ENCODE measurements at places on chromosomes 1 and 21.

DNA sequence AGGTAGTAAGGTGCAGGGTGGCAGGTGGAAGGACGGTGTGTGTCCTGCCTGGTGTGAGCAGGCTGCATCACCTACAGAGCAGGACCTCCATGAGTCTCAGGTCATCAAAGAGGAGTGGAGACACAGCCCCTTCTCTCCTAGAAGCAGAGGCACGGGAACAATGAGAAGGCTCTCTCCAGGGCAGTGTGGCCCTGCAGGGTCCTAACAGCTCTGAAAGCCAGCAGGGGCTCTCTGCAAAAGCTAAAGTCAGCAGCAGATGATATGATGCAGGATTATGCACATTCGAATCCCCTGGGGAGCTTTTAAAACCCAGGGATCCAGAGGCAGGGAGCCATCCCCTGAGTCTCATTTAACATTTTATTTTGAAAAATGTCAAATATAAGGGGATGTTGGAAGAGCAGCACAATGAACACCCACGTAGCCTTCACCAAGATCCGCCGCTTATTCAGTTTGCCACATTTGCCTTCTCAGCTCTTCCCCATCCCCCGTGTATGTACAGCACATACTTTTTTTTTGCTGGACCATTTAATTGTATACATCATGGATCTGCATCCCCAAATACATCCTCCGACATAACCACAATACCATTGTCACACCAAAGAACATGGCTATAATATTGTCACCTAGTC is 88.1 kb downstream of the CNIH3 start:
- DNase-seq, result no peak

DNA sequence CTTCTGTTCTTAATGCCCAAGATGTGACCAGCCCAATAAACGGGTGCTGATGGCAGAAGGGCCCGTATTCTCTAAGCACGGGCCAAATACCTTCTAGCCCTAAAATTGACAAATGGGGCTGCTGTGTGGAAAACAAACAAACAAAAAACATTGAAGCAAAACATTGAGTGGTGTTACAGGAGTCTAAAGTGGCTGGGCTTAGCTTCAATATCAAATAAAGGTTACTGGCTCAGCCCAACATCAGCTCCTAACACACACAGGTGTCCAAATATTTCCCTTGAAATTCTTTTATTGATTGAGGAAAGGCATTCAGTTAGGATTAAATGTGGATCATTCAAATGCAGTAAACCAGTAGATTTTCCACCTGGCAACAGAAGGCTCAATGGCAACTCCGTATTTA is 13.3 kb upstream of the TTF2 start:
- no peak for DNase-seq

DNA sequence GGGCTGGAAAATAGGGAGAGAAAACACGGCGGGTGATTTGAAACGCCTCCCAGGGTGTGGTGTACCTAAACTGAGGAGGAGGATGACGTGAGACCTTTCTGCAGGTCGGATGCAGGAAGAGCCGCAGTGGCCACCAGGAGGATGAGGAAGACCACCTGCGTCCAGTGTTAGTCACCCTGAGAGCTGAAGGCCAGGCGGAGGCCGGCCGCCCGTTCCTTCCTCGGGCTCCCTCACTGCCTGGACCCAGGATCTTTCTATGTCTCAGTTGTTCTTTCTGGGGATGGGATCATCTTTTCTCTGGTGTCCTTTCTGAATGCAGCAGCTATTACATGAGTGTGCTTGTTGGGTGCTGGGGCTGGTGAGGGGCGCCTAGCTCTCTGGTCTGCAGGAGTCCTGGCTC is 74.7 kb upstream of the COL6A1 start:
- DNase-seq, result no peak

DNA sequence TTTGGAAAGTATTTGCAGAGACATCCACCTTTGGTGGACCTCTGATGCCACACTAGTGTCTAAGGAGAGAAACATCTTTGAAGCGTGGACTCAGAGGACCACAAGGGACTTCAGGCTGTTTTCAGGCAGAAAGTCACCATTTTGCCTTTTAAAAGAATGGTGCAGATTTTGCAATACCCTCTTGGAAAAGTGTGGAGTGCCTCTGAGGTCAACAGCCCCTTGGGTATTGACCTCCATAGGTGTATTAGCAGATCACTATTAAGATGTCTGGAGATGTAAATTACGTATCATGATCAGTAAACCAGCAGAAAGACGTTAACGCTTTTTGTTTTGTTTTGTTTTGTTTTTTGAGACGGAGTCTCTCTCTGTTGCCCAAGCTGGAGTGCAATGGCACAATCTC is 87.0 kb downstream of the INTS7 start:
- no peak for DNase-seq

GRCh38 chr1:95876276-95876675 is 642.3 kb downstream of the RWDD3 start:
- DNase-seq, result no peak

- DNase-seq, result no peak
Measured at GRCh38 chr21:14583629-14584255, 37.6 kb upstream of the SAMSN1 start.

GRCh38 chr1:23452011-23452411 is 27.5 kb upstream of the TCEA3 start:
- no peak for DNase-seq

DNA sequence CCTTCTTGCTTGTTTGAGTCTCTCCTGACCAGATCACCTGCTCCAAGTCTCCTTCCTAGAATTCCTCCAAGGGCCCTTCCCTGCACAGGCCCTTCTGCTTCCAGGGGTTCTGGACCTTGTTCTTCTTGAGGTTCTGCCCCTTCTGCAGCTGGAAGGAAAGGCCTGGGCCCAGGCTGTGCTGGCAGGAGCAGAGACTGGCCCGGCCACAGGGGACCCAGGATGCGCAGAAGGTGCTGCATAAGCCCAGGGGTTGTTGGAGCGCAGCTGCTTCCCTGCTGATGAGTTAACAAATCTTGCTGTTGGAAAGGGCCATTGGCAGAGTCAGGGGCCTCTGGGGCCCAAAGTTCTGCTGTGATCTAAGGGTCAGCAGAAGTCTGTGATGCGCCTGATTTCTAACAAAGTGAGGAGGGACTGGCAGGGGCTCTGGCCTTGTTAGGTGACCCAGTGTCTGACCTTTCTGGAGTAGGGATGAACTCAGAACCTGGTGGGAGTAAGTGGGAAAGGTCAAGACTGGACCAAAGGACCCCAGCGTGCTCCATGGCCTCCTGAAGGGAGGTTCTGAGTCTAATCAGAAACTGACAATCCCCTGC is 509.8 kb downstream of the PTPRU start:
- DNase-seq, result no peak

- DNase-seq, result no peak
Measured at GRCh38 chr1:52057876-52058415, 1.9 kb downstream of the BTF3L4 start.

DNA sequence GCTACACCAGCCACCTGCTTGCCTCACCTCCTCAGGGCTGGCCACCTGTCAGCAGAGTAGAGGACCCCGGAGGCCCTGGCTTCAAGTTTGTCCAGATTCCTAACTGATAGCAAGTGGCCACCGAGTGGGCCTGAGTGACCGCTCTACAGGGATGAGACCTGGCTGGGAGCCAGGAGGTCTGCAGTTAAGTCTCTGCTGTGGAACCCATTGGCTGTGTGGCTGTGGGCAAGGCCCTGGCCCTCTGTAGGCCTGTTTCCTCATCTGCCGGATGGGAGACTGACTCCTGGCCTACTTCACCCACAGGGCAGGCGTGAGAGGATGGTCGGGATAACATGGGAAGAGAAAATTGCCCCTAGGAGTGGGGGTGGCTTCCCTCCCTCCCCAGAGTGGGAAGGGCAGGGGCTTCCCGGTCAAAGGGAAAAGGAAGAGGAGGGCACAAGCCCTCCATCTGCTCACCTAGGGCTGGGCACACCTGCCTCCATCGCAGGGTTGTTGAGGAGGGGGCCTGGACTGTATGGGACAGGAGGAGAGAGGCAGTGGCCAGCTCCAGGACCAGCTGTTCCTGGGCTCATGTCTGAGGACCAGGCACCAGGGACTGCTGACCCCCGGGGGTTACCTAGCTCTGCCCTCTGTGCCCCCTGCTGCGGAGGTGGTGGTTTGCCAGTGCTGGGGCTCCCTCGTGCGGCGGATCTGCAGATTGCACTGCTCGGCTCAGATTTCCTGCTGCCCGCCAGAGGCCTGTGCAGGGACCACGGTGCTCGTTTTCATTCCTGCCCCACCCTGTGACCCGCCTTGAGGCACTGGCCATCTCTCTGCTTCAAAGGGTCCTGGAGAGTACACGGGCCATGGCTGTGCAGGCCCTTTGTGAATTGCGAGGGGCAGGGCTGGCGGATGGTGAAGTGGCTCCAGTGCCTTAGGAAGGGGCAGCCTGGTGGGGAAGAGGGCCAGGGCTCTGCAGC is 9.1 kb upstream of the MTFR1L start:
- peak; percentile 89 for DNase-seq

GRCh38 chr1:5938101-5938646 is 54.1 kb downstream of the NPHP4 start:
- no peak for DNase-seq
